ENCODE measurements at places on chromosomes 5 and 9. TPM values are rescaled to one million over a fixed set of nuclear protein-coding genes. Genes with fewer than 3 reads are reported as not detected.

The CNTFR gene
- not detected for total RNA-seq

The KIF4B gene
- total RNA-seq, result 0.27 TPM

The SPATA31C1 gene
- not detected for total RNA-seq

The POLR1E gene
- 23.5 TPM for total RNA-seq

The GSN gene
- 366 TPM for total RNA-seq

The GNE gene
- total RNA-seq, result 7.4 TPM

The ANKRD34B gene
- not detected for total RNA-seq

The TLX3 gene
- not detected for total RNA-seq

The FCN1 gene
- total RNA-seq, result not detected

The RPL35 gene
- 2,756 TPM for total RNA-seq

The CDO1 gene
- total RNA-seq, result 2.0 TPM

The LRRC19 gene
- not detected for total RNA-seq

The KCNV2 gene
- total RNA-seq, result not detected

The PCDHB6 gene
- 0.09 TPM for total RNA-seq

The ELAVL2 gene
- total RNA-seq, result 0.09 TPM

The UBE2B gene
- 25.6 TPM for total RNA-seq

The ZBTB26 gene
- 3.7 TPM for total RNA-seq

The CCDC171 gene
- total RNA-seq, result 0.81 TPM

The OR1Q1 gene
- total RNA-seq, result not detected

The STK32A gene
- total RNA-seq, result 0.38 TPM

The TICAM2 gene
- total RNA-seq, result 1.5 TPM

The CDH9 gene
- total RNA-seq, result not detected

The MEIKIN gene
- not detected for total RNA-seq

The LCN1 gene
- total RNA-seq, result 0.66 TPM

The PROB1 gene
- total RNA-seq, result 1.2 TPM

The HMGXB3 gene
- 30.1 TPM for total RNA-seq

The DMRT3 gene
- not detected for total RNA-seq

The TMEM174 gene
- not detected for total RNA-seq

The OGN gene
- total RNA-seq, result under 0.01 TPM

The GABRA1 gene
- total RNA-seq, result not detected

The RC3H2 gene
- 44.9 TPM for total RNA-seq

The GKAP1 gene
- total RNA-seq, result 2.2 TPM

The FSD1L gene
- 3.6 TPM for total RNA-seq

The SET gene
- total RNA-seq, result 746 TPM

The IL13 gene
- not detected for total RNA-seq

The CAMK2A gene
- total RNA-seq, result not detected

The SNCAIP gene
- 14.4 TPM for total RNA-seq

The PCDHGB3 gene
- total RNA-seq, result 3.1 TPM

The ZNF354B gene
- total RNA-seq, result 12.0 TPM

The CDKN2A gene
- total RNA-seq, result 14.0 TPM

The PCDHB5 gene
- total RNA-seq, result 0.56 TPM

The MCIDAS gene
- under 0.01 TPM for total RNA-seq

The HAPLN1 gene
- not detected for total RNA-seq

The REEP2 gene
- 2.8 TPM for total RNA-seq

The IRX2 gene
- total RNA-seq, result not detected

The FRMD3 gene
- total RNA-seq, result 14.8 TPM

The DTWD2 gene
- total RNA-seq, result 1.7 TPM

The SPINK13 gene
- not detected for total RNA-seq

The BARHL1 gene
- total RNA-seq, result not detected

The IRX1 gene
- 0.27 TPM for total RNA-seq

The SPDL1 gene
- 15.9 TPM for total RNA-seq

The C1QTNF3 gene
- total RNA-seq, result 0.28 TPM

The NR4A3 gene
- total RNA-seq, result 0.09 TPM

The PCDHA2 gene
- 0.18 TPM for total RNA-seq

The BTNL8 gene
- total RNA-seq, result not detected

The PTGS1 gene
- 1.8 TPM for total RNA-seq

The INSYN2B gene
- total RNA-seq, result 10.8 TPM

The TXNDC8 gene
- total RNA-seq, result not detected

The CTSV gene
- 0.54 TPM for total RNA-seq

The CXXC5 gene
- 6.5 TPM for total RNA-seq
